Skin of body (tissue), 3 donors: ENCODE measurements at places on chromosomes 3 and 15. TPM values are rescaled to one million over a fixed set of nuclear protein-coding genes. Genes with fewer than 3 reads are reported as not detected.

The NCKIPSD gene
- total RNA-seq = 10.1 TPM

The C3orf80 gene
- not detected for total RNA-seq

The NOX5 gene
- 0.39 TPM for total RNA-seq

The ZBBX gene
- total RNA-seq = not detected

The B3GALNT1 gene
- total RNA-seq = 19.2 TPM

The HHLA2 gene
- total RNA-seq = not detected

The KBTBD13 gene
- 0.30 TPM for total RNA-seq

The CHRD gene
- 31.3 TPM for total RNA-seq

The UBAP1L gene
- total RNA-seq = 2.2 TPM

The GRAMD2A gene
- 0.39 TPM for total RNA-seq

The GHRL gene
- not detected for total RNA-seq

The CIB2 gene
- total RNA-seq = 8.7 TPM

The GPR171 gene
- total RNA-seq = 0.39 TPM

The FANCD2OS gene
- not detected for total RNA-seq

The LXN gene
- 14.1 TPM for total RNA-seq

The ALG1L2 gene
- not detected for total RNA-seq

The TGM5 gene
- total RNA-seq = 4.1 TPM

The CLDN18 gene
- total RNA-seq = not detected

The FOXB1 gene
- not detected for total RNA-seq

The PLD1 gene
- total RNA-seq = 51.5 TPM

The KPNA1 gene
- total RNA-seq = 29.4 TPM

The P4HTM gene
- 27.7 TPM for total RNA-seq

The APOD gene
- total RNA-seq = 24.9 TPM

The GHSR gene
- total RNA-seq = not detected

The C3orf33 gene
- total RNA-seq = 3.7 TPM

The CEP63 gene
- 25.6 TPM for total RNA-seq

The SAMD7 gene
- total RNA-seq = not detected

The DZIP1L gene
- total RNA-seq = 23.9 TPM

The PLA2G4D gene
- 4.8 TPM for total RNA-seq

The OR5K2 gene
- total RNA-seq = not detected

The NANOGP8 gene
- 0.89 TPM for total RNA-seq

The POLQ gene
- 3.7 TPM for total RNA-seq

The C3orf20 gene
- not detected for total RNA-seq

The LMOD3 gene
- 8.9 TPM for total RNA-seq

The ADAMTS9 gene
- 132 TPM for total RNA-seq

The ADPRH gene
- total RNA-seq = 2.7 TPM
